ENCODE measurements at places on chromosomes 5 and 9. TPM values are rescaled to one million over a fixed set of nuclear protein-coding genes. Genes with fewer than 3 reads are reported as not detected.
A peak's percentile ranks its signal among the peaks of the same experiment; 100 is the strongest.

The IFNA6 gene
- polyA plus RNA-seq, result not detected

DNA sequence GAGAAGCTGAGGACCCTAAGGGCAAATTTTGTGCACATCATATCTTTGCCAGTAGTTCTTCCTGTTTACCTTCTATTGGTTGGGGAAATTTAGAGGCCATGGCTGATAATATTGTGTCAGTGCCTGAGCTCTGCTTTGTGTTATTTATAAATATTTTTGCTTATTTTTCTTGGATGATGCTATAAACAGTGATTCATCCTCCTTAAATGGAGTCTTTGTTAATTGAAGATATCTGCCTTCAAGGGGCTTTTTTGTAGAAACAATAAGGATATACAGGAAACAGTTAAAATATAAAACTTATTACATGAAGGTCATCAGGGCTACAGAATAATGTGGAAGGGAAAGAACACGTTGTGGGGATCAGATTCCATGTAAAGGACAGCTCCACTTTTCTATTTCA is 78.0 kb downstream of the PAM start:
- no peak overlapping the region for H3K4me3 ChIP-seq
- no peaks in the 10 kb centered on the region for H3K27me3 ChIP-seq
- no peaks in the 10 kb centered on the region for H3K4me1 ChIP-seq
- DNase-seq, result no peak

GRCh38 chr9:76699971-76700370 is 64.3 kb upstream of the PCA3 start:
- no peak for DNase-seq
- H3K27ac ChIP-seq, result no peak overlapping the region
- no peak overlapping the region for H3K4me3 ChIP-seq
- no peaks in the 10 kb centered on the region for H3K36me3 ChIP-seq
- H3K4me1 ChIP-seq, result peaks cover 26% of the 10 kb centered on the region

GRCh38 chr9:91623004-91623403 is 199.4 kb upstream of the NFIL3 start:
- H3K27me3 ChIP-seq, result no peaks in the 10 kb centered on the region
- no peak overlapping the region for H3K4me3 ChIP-seq
- no peaks in the 10 kb centered on the region for H3K4me1 ChIP-seq
- DNase-seq, result no peak

DNA sequence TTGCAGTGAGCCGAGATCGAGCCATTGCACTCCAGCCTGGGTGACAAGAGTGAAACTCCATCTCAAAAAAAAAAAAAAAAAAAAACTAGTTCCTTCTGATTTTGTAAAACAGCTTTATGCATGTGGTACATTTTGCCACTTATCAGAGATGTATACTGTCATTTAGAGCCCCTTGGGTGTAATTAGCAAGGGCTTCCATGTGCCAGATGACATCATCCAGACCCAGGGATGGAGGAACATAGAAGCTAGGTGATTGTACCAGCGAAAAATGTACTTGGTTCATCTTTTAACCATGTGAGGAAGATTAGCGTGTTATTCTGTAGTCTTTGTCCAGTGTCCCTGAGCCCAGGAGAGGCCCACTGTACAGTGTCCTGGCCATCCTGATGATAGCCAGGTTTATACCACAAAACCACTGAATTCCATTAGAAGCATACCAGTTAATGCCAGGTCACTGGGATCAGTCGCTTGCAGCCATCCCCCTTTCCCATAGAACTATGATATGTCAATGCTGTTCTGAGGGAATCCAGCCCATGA is 239.3 kb upstream of the SGCD start:
- H3K27ac ChIP-seq, result no peak overlapping the region
- no peaks in the 10 kb centered on the region for H3K4me1 ChIP-seq
- DNase-seq, result no peak

The SLC6A19 gene
- polyA plus RNA-seq, result 0.19 TPM

The RANBP17 gene
- polyA plus RNA-seq, result 2.1 TPM

The PSAT1 gene
- 18.9 TPM for polyA plus RNA-seq

The MCIDAS gene
- polyA plus RNA-seq, result 1.8 TPM

The ARRDC1 gene
- 134 TPM for polyA plus RNA-seq

DNA sequence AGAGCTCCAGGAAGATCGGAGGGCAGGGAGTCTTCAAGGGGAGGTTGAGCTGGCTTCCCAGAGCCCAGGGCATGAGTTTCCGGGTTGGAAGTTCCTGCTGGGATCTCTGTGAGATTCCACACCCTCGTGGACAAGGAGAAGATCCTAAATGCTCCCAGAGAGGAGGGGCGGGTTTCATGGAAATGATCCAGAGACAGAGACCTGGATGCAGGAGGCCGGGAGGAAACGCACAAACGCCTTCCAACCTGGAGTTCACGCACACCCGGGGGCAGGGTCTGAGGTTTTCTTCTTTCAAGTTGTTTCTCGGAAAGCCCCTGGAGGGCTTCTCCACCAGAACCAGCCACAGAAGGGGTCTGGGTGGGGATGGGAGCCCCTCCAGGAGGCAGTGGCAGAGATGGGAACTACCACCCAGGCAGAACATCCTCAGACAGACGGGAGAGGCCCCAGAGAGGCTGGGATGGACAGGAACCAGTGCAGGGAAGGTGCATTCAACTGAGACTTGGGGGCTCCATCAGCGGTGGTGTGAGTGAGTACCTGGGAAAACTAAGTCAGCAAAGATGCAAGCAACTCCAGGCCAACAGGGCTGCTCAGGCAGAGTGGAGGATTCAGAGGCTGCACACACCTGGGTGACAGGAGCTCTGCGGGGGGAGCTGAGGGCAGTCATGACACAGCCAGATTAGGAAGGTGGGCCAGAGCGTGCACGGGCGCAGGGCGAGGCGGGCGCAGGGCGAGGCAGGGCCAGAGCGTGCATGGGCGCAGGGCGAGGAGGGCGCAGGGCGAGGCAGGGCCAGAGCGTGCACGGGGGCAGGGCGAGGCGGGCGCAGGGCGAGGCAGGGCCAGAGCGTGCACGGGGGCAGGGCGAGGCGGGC is 52.1 kb upstream of the EXOC3 start:
- peak; percentile 81 for DNase-seq
- H3K36me3 ChIP-seq, result no peaks in the 10 kb centered on the region
- no peak overlapping the region for H3K4me3 ChIP-seq
- H3K27me3 ChIP-seq, result peaks cover 11% of the 10 kb centered on the region
- H3K4me1 ChIP-seq, result no peaks in the 10 kb centered on the region
- H3K27ac ChIP-seq, result no peak overlapping the region

- no peak for DNase-seq
- no peak overlapping the region for H3K27ac ChIP-seq
- no peaks in the 10 kb centered on the region for H3K4me1 ChIP-seq
- H3K27me3 ChIP-seq, result no peaks in the 10 kb centered on the region
- H3K4me3 ChIP-seq, result no peak overlapping the region
These were observed 233.1 kb upstream of the GAS1 start for GRCh38 chr9:87180361-87180760.

DNA sequence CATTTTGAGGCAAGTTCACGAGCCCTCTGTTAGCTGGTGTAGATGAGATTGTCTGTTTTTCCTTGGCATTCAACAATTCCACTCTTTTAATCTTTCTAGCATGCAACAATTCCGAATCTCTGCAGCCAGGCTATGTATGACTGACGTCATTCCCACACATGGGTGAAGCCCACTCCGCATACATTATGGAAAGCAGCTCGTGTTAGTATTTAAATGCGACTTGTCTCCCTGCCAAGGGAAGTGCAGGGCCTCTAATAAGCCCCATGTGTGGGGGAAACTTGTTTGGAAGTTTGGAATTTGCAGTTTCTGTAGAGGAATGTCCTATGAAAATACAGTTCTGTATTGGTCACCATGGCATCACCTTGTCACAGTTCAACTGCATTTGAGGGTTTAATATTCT is 146.0 kb upstream of the FBXL7 start:
- no peaks in the 10 kb centered on the region for H3K36me3 ChIP-seq
- DNase-seq, result no peak
- no peak overlapping the region for H3K27ac ChIP-seq
- no peaks in the 10 kb centered on the region for H3K4me1 ChIP-seq

The FAM153A gene
- polyA plus RNA-seq, result 0.12 TPM

The DMRTA1 gene
- 1.4 TPM for polyA plus RNA-seq

- H3K27ac ChIP-seq, result no peak overlapping the region
- no peaks in the 10 kb centered on the region for H3K27me3 ChIP-seq
- H3K4me3 ChIP-seq, result no peak overlapping the region
- no peaks in the 10 kb centered on the region for H3K36me3 ChIP-seq
- DNase-seq, result no peak
- H3K4me1 ChIP-seq, result no peaks in the 10 kb centered on the region
These were observed 111.4 kb downstream of the PDE8B start for GRCh38 chr5:77321793-77322394.

DNA sequence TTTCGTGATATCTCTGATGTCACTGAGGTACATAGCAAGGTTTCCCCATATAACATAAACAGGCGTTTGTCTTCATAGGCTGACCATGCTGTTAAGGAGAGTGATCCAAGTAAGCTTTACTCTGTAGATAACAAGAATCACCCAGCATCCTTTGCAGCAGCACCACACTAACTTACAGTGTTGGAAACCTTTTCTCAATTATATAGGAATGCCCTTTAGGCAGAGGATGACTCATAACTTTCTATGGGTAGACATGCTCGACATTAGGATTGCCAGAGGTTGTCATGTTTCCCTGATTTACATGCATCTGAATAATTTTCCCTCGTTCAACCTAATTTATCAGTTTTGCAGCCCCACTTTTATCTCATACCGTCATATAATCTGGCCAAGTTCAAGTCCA is 870.0 kb upstream of the CDH9 start:
- DNase-seq, result no peak
- no peaks in the 10 kb centered on the region for H3K27me3 ChIP-seq
- no peaks in the 10 kb centered on the region for H3K4me1 ChIP-seq
- no peak overlapping the region for H3K4me3 ChIP-seq
- H3K27ac ChIP-seq, result no peak overlapping the region

DNA sequence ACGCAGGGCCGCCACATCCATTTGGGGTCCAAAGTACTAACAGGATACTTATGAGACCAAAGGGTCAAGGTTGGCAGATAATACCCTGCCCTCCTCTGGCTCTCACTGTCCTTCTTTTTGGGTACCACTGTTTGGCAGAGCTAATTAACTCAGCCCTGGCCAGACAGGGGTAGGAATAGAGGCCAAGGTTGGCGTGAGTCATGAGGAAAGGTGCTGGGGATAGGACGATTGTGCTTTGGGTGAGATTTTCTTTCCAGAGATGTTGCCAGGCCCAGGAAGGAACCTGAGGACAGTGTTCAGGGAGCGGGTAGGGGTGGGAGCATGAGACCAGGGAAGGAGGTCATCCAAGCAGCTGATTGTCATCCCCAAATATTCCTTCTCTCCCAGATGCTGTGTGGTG is 191.8 kb upstream of the PANK3 start:
- no peaks in the 10 kb centered on the region for H3K4me1 ChIP-seq
- H3K36me3 ChIP-seq, result no peaks in the 10 kb centered on the region
- H3K4me3 ChIP-seq, result no peak overlapping the region

The TMEM215 gene
- not detected for polyA plus RNA-seq

The REEP2 gene
- 2.1 TPM for polyA plus RNA-seq

Measured in stomach (tissue), 19 donors.